Stimulated activated CD4-positive, alpha-beta T cell treated with anti-CD3 and anti-CD28 coated beads, Interleukin-1b, Interleukin-23, amount 100 ng/mL, for 24 hours (primary cell): ENCODE measurements at places on chromosomes 12 and 14.

- no peak for DNase-seq
Observed at GRCh38 chr14:76307786-76308780, 67.9 kb upstream of the ESRRB start.

DNA sequence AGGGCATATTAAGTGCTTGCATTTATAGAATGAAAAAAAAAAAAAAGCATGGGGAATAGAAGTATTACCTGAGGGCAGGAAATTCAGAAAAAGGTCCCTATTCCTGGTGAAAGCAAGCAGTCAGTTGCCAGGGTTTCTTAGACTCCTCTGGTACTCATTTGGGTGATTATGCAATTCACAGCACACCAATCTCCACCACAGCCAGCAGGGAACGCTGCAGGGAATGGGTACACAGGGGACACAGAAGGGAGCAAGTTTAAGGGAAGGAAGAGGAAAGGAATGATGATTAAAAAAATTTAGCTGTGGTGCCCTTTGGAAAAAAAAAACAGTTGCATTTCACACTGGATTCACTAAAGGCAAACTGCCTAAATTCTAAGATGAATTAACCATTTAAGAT, 14.2 kb downstream of the BLTP3B start:
- no peak for DNase-seq

GRCh38 chr14:103879570-103880347, 32.4 kb upstream of the PPP1R13B start:
- no peak for DNase-seq

DNA sequence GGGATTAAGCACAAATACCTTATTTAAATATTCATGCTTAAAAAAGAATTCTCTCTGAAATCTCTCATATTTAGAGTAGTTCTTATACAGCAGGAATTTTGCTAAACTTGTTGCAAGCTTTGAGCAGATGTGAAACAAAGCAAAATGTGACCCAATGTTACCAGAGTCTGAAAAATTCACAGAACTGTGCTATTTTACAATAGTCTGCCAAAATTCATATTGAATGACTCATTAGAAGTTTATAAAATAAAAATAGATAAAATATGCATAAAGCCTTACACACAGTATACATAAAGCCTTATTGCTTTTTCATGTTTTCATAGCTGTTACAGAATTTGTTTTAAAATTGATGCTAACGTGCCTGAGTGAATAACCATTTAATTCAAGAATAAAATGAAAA, 17.8 kb upstream of the RHOJ start:
- no peak for DNase-seq

- no peak for DNase-seq
Observed at GRCh38 chr12:120468821-120469449, 613 bp downstream of the SRSF9 start.

- DNase-seq: no peak
Observed at GRCh38 chr12:97556302-97556779, 93.7 kb downstream of the RMST start.

DNA sequence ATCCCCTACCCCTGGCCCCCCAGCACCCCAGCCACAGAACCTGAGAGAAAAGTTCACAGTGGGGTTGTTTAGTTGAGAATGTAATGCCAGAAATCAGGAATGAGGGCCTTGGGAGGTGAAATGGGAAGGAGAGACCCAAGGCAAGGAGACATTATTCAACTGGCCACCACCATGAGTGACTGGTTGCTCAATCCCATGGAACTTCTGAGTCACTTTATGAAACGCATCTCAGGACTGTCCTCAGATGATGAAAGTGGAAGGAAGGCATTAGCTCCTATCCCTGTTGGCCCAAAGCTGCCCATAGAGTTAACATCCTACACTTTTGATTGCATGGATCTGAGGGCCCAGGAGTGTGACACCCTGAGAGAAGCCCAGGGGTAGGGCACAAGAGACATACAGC, 25.4 kb upstream of the TCL1A start:
- DNase-seq: no peak

- DNase-seq: no peak
Observed at GRCh38 chr12:110742096-110742717, 484 bp downstream of the PPP1CC start.
